ENCODE measurements at places on chromosomes 2 and 18.

DNA sequence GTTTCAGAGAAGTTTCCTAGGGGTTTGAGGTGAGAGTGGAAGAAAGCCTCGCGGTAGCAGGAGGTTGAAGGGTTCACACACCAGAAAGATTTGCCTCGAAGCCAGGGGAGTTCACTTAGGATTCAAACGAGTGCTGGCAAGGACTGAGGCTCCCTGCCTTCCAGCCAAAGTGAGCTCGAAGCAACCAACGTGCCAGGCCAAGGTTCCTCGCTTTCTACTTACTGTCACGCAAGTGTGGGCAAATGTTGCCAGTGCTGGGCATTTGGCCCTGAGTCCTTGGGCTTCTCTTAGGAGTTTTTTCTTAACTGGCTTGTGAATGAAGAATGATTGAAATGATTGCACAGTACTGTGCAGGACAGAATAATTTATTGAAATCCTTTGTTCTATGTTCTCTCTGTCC, 53.6 kb downstream of the TMEM178A start:
- DNase-seq: no peak

GRCh38 chr2:152453129-152453911, 118.3 kb downstream of the FMNL2 start:
- no peak for DNase-seq

GRCh38 chr2:85938456-85938855, 49.7 kb upstream of the ST3GAL5 start:
- DNase-seq: no peak

GRCh38 chr2:66170744-66171330, 264.1 kb upstream of the MEIS1 start:
- no peak for DNase-seq

GRCh38 chr18:49178736-49179135, 228.0 kb upstream of the SMAD7 start:
- peak; percentile 25 for DNase-seq

DNA sequence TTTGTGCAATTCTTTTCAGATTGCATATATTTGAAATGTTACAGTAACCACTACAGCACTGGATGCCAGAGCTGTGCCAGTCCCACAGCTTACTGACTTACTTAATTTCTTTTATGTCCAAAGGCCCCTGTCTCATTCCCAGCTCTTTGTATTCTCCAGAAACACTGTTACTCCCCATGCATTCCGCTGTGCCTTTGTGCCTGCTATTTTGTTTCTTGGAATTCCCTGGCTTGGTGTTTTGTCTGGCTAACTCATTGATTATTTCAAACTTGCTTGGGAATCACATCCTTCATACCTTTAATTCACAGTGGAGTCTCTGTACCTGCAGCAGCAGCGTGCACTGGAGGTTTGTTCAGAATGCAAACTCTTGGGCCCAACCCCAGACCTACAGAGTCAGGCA, 601.9 kb upstream of the DDX18 start:
- DNase-seq: no peak

DNA sequence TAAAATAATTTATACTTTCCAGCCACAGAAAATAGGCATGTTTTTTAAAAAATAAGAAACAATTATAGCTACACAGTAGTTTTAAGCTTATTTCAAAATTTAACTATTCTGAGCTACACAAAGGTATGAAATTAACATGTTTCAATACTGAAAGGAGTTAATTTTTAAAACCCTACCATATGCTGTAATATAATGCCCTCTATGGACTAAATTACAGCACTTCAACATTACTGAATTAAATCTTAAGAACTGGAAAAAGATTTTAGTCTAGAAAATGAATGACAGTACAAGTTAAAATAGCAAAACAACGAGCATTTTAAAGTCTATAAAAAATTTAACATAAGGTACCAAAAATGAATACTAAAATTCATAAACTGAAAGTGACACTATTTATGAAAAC, 36.3 kb downstream of the RTN4 start:
- no peak for DNase-seq

- no peak for DNase-seq
Measured at GRCh38 chr2:225270053-225270452, 129.5 kb upstream of the NYAP2 start.

GRCh38 chr2:176931588-176932563, 280.7 kb upstream of the HNRNPA3 start:
- peak; percentile 31 for DNase-seq

DNA sequence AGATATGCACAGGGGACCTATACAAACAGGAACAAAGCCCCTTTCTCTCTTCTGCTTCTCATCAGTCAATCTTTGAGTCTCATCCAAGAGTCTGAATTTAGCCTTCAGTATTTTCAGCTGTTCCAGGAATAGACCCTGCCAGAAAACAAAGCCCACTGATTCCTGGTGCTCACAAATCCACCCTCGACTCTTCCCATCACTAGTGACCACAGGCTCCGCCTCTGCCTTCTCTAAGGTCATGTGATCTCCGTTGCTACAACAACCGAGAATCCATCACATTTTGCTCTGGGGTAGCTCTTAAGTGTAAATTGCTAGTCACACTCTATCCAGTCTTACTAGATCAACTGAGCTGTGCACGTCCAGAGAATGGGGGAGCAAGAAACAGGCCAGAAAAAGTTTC, 46.4 kb upstream of the SPTBN1 start:
- DNase-seq: no peak

DNA sequence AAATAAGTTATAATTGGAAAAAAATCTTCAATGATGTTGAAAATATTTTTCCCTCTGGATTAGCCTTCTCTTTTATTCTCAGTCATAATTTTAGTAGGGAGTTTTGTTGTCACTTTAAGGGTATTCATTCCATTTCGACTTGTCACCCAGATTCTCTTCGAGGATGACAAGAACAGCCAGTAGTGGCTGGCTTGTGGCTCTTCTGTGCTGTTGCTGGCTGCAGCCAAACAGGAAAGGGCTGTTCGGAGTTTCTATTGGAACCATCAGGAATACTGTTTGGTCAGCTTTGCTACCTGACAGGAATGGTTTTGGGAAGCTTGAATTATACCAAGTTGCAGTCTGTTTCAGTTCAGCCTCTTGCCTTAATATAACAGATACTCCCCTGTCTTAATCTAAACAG, 41.6 kb downstream of the MGAT5 start:
- DNase-seq: no peak

- DNase-seq: no peak
Measured at GRCh38 chr18:48314690-48315089, 94.5 kb downstream of the ZBTB7C start.

- no peak for DNase-seq
Measured at GRCh38 chr2:201264472-201265173, 4.3 kb downstream of the CASP8 start.

DNA sequence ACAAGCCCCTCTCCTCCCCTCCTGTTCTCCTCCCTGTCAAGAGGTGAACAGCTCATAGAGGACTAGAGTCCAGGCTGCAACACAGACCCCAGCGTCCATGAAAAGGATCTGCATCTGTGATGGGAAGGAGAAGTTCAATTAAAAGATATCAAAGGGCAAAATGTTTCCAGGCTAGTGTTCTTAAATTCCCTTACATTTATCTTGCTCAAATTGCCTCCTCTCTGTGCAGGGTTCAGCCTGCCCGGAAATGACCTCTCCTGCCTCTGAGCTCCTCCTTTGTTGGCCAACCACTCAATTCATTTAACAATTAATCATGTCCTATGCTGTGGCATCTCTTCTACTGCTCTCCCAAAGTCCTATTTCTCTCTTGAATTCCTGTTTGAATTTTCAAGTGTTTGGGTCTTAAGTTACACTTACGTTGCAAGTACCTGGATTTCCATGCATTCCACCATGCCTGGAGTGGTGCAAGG, 105.3 kb downstream of the TSN start:
- no peak for DNase-seq

GRCh38 chr2:164824872-164825271, 16.8 kb downstream of the COBLL1 start:
- peak; percentile 39 for DNase-seq

GRCh38 chr18:32934201-32934600, 161.4 kb upstream of the KLHL14 start:
- DNase-seq: no peak

DNA sequence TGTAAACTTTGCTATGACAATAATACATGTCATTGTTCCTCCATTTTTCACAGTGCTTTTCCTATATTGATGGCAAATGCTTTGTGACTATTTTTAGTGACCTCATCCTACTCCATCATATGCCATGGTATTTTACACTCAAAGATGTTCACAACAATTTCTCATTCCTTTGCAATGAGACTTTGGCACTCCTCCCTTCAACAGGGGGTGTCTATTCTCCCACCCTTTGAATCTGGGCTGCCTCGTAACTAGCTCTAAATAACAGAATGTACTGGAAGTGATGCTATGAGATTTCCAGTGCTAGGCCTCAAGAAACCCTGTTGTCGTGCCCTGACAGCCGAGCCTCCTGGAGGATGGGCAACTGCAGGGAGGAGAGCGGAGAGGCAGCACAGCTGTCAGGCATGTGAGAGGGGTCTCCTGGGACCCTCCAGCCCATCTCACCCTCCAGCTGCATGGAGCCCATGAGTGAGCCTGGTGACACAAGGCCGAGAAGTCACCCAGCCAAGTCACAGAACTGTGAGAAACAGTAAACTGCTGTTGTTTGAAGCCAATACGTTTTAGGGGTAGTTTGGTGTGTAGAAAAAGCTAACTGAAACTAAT, 103.1 kb upstream of the APCDD1 start:
- DNase-seq: no peak

GRCh38 chr2:112665113-112665780, 19.5 kb downstream of the SLC20A1 start:
- DNase-seq: no peak

DNA sequence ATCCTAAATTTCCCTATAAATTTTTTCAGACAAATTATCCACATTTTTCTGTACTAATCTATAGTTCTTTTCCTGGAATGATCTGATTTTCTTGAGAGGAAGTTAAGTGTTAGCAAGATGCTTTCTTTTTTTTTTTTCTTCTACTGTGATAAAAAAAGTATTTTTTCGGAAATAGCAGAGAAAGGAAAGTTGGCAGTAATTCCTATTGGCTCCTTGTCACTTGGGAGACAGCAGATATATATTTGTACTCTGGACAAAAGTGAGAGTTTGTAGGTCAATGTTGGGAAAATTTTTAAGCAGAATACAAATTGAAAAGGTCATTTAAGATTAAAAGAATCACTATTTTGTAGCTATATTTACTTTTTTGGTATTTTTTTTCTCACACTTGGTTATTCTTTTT, 635.7 kb upstream of the NRXN1 start:
- no peak for DNase-seq

GRCh38 chr18:14936313-14936712, 188.3 kb downstream of the ANKRD30B start:
- DNase-seq: no peak

- no peak for DNase-seq
Measured at GRCh38 chr18:62335494-62335893, 10.4 kb downstream of the TNFRSF11A start.

DNA sequence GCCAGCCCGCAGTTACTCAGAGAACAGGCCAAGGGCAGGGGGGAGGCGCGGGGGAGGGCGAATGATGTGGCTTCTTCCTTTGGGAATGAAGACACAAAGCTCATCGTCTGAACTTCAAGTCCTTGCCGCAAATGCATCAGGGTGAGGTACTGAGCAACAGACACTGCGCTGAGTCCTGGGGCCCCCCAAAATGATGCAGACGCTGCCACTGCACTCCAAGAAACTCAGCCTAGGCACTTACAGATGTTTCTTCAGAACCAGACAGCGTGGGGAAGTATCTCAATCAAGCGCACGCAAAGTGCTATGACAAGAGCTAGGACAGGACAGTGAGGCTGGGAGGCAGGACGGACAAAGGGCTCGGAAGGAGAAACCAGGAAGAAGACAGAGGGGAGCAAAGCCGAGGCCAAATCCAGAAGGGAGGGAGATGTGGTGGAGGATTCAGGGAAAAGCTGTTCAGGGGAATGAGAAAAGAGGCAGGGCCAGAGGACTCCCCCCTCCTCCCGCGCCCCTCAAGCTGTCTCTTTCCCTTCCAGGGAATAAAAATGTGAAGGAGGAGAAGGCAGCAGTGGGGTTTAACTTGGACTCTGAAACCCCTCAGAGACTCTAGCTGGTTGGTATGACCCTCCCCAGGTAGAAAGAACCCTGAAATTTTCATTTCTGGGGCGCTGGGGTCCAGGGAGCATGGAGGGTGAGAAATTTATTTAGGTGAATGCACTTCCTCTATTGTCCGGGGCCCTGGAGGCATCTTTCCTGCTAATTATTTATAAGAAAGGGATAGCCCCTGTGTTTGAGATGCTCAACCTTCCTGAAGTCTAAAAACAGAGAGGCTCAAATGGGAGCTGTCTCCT, 34.9 kb downstream of the CIB4 start:
- no peak for DNase-seq

DNA sequence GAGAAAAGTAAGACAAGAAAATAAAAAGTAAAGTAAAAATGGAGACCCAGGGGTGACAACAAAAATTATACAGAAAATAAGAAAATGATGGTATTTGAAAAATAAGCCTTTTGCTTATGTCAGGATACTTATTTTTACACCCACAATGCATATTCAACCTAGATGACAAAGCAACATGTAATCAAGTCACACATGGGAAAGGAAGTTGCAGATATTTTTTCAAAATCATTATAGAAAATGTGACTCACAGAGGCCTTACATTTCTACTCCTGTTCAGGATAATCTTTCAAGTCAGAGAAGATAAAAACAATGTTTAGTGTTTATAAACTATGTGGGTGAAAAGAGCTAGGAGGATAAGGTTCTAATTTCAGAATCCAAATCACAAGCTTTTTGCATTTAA, 275.3 kb upstream of the UBE2E3 start:
- DNase-seq: peak; percentile 66

- peak; percentile 82 for DNase-seq
Measured at GRCh38 chr2:199738727-199739412, 112.1 kb downstream of the FTCDNL1 start.

GRCh38 chr2:240983361-240983995, 14.9 kb upstream of the SNED1 start:
- peak; percentile 57 for DNase-seq

DNA sequence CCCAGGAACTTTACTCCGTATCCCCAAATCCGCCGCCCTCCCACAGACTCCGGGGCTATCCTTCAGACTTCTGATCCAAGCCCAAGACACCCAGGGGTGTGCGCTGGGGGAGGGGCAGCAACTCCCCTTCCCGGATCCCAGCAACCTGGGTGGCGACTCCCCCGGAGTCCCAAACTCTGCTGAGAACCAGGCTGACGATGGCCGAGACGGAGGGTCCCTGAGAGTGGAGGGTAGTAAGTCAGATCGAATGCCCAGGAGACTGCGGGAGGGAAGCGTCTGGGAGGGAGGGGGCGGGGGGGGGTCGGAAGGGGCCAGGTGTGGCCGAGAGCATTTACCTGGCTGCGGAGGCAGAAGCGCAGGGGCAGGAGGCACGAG, 7.0 kb upstream of the TNS1 start:
- no peak for DNase-seq

GRCh38 chr2:241855245-241855887, 3.3 kb downstream of the PDCD1 start:
- no peak for DNase-seq
